ENCODE measurements at places on chromosomes 2 and 18. TPM values are rescaled to one million over a fixed set of nuclear protein-coding genes. Genes with fewer than 3 reads are reported as not detected.

The ACMSD gene
- not detected for total RNA-seq

The SIX2 gene
- not detected for total RNA-seq

DNA sequence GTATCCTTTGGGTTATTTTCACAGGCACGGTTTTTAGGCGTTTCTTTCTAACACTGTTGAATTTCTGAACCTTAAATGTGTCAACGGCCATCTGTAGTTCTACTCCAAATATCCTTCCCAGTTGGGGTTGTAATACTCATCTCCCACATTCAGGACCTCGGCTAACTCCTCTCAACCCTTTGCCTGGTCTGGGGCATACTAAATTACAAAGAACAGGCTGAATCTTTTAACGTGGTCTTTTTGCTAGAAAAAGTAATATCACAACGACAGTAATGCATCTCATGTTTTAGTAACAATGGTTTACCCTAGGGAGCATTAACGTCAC lies 2.1 kb downstream of the RPRM start:
- peaks cover 58% of the 10 kb centered on the region for H3K27me3 ChIP-seq
- peaks cover 15% of the 10 kb centered on the region for H3K4me1 ChIP-seq
- H3K4me3 ChIP-seq: no peak overlapping the region
- no peak overlapping the region for H3K27ac ChIP-seq
- H3K36me3 ChIP-seq: no peaks in the 10 kb centered on the region
- DNase-seq: no peak

DNA sequence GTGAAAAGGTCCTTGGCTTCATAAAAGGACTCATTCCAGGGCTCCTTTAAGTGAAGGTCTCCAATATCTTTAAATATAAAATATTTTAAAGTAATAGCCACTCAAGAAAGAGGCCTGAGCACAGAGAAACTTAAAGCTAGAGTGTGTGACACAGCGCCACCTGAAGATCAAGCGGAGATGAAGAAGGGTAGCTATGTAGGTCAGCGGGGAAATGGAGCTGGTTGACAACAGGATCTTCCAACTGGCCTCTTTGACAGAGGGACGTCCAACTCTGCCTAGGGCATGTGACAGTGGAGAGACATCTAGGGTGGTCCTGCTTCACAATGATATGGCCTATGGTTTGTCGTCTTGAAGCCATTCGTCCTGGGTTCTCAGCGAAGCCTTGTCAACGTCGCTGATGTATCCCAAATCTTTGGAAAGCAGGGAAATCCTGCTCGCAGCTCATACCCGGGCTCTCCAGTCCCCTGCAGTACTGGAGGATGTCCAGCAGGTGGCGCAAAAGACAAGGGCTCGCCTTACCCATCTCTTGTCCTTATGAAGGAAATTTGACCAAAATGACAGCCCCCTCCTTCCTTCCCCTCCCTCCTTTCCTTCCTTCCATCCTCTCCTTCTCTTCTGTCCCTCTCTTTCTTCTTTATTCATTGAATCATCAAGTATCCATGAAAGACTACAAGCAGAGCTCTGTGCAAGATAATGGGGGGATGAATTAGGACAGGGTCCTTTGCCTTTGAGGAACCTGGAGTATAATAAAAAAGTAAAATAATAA lies 59.6 kb downstream of the LONRF2 start:
- no peaks in the 10 kb centered on the region for H3K36me3 ChIP-seq
- DNase-seq: peak; percentile 78
- H3K27me3 ChIP-seq: no peaks in the 10 kb centered on the region
- no peak overlapping the region for H3K4me3 ChIP-seq
- H3K27ac ChIP-seq: no peak overlapping the region

DNA sequence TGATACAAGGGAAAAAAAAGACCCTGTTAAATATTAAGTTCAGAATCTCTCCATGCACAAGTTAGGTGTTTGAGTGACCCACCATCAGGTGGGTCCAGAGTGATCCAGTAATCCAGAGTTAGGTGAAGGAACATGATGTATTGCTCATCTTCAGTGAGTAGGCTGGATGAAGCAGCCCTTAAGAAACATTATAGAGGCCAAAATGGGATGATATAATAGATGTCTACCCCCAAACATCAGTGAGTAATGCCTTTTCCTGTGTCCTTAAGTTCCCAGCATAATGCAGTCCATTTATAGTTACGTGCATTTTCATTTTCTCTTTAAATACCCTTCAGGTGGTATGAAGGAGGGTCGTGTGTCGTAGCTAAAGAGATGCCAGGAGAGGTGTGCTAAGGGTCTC lies 89.6 kb downstream of the MAP4K4 start:
- no peak overlapping the region for H3K4me3 ChIP-seq
- no peak overlapping the region for H3K27ac ChIP-seq
- no peak for DNase-seq
- no peaks in the 10 kb centered on the region for H3K27me3 ChIP-seq

DNA sequence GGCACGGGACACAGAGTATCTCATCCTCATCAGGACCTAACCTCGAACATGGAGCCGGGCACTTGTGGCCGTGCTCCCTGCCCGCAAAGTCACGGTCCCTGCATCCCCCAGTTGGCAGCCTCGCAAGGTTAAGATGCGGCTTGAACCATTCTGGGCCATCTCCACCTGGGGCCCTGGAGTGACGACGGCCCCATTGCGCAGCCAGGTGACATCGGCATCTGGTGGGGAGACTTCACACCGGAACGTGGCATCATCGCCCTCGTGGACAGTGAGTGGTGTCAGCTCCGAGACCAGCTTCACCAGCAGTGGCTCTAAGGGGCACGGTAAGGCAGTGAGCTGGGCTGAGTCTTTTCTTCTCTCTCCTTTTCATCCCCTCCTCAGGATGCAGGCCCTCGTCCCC lies 12.6 kb downstream of the TMEM198 start:
- peaks cover 6% of the 10 kb centered on the region for H3K4me1 ChIP-seq
- no peaks in the 10 kb centered on the region for H3K36me3 ChIP-seq
- peaks cover 23% of the 10 kb centered on the region for H3K27me3 ChIP-seq

- H3K4me1 ChIP-seq: no peaks in the 10 kb centered on the region
- H3K36me3 ChIP-seq: no peaks in the 10 kb centered on the region
- H3K27me3 ChIP-seq: peaks cover 1% of the 10 kb centered on the region
- no peak overlapping the region for H3K4me3 ChIP-seq
These were observed 202.8 kb downstream of the DNER start for GRCh38 chr2:229511524-229511923.

DNA sequence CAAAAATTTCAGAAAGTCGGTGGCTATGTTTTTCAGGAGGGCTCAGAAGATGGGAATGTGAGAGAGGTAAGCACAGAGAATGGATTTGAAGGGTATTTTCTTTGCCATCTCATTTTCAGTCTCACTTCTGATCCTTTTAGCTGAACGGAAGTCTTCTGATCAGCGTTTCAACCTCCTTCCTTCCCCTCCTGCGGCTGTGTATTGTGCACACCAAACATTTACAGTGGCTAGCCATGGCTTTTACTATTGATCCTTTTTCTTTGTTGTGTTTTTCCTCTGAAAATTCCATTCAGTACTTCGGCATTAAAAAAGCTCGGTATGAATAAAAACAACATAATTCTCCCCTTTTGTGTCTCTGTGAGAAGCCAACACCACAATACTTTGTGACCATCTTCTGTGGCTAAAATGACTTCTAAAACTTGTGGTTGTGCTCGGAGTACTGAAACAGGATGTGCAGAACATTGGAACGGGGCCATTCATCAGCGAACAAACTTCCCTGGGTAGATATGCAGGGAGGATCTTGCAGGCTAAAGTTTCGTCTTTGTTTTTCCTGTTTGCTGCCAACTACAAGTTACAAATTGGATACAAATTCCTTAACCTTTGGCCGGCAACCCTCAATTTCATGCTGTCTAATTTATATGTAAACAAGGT lies 260.8 kb upstream of the FAM98A start:
- no peaks in the 10 kb centered on the region for H3K36me3 ChIP-seq
- H3K4me3 ChIP-seq: no peak overlapping the region
- DNase-seq: no peak
- peaks cover 7% of the 10 kb centered on the region for H3K4me1 ChIP-seq
- H3K27ac ChIP-seq: no peak overlapping the region

DNA sequence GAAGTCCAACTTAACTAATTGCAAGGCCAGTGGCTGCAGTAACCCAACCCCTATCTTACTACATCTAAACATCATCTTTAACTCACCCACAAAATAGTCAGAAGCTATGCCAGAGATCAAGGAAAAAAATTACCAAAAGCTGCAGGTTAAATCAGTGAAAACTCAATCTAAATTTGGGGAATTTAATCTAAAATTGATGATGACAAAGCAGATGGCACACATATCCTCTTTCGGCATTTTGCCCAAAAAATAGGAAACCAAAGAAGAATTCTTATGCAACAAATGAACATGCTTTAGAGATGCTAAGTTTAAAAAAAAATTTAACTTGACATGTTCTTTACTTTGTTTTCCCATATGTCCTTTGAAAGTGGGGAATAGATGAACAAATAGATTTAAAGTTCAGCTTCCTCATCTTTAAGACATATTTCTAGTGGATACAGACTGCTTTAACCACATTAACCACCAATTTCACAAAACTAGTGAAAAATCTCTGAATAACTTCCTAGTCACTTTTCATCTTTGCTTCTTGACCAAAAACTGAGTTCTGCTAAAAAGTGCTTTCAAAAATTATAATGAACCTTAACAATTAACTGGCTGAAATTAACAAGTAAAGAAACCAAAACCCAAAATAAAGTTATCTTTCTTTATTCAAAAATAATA lies 74.3 kb upstream of the CCDC150 start:
- H3K27ac ChIP-seq: no peak overlapping the region
- H3K4me1 ChIP-seq: no peaks in the 10 kb centered on the region
- peaks cover 21% of the 10 kb centered on the region for H3K27me3 ChIP-seq
- H3K4me3 ChIP-seq: no peak overlapping the region
- H3K36me3 ChIP-seq: no peaks in the 10 kb centered on the region

GRCh38 chr2:106536490-106536889 lies 49.3 kb downstream of the CD8B2 start:
- H3K27me3 ChIP-seq: no peaks in the 10 kb centered on the region
- no peak overlapping the region for H3K4me3 ChIP-seq
- peak; percentile 26 for DNase-seq
- no peak overlapping the region for H3K27ac ChIP-seq
- H3K36me3 ChIP-seq: no peaks in the 10 kb centered on the region
- H3K4me1 ChIP-seq: no peaks in the 10 kb centered on the region

DNA sequence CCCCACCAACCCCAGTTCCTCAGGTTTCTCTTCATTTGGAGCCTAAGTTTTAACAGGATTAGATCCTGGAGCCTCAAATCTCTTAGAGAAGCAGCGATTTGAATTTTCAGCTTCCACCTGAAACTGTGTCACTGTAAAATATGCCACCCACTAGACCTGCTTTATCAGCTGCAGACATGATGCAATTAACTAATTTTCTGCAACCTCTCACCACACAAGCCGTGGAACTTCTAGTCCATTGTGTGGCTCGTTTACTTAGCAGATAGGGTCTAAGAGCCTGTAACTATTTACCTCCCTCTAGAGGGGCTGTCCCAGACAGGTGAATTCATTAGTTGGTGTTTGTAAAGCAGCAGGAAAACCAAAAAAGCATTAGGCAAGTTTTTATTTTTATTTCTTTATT lies 31.6 kb upstream of the FZD5 start:
- H3K27ac ChIP-seq: no peak overlapping the region
- H3K27me3 ChIP-seq: no peaks in the 10 kb centered on the region
- no peak for DNase-seq

DNA sequence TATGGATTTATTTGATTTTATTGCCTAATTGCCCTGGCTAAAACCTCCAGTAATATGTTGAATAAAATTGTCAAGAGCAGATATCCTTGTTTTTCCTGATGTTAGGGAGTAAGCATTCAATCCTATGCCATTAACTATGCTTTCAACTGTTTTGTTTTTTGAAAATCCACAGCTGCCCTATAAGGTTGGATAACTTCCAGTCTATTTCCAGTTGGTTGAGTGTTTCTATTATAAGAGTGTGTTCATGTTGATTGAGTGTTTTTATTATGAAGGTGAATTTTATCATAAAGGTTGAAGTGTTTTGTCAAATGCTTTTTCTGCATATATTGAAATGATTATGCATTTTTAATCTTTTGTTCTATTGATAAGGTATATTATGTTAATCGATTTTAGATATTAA lies 149.9 kb upstream of the SCN7A start:
- no peak overlapping the region for H3K27ac ChIP-seq
- H3K36me3 ChIP-seq: no peaks in the 10 kb centered on the region
- no peak overlapping the region for H3K4me3 ChIP-seq
- H3K4me1 ChIP-seq: no peaks in the 10 kb centered on the region
- no peak for DNase-seq
